CD8-positive, alpha-beta T cell (primary cell): ENCODE measurements at places on chromosomes 3 and 15.

DNA sequence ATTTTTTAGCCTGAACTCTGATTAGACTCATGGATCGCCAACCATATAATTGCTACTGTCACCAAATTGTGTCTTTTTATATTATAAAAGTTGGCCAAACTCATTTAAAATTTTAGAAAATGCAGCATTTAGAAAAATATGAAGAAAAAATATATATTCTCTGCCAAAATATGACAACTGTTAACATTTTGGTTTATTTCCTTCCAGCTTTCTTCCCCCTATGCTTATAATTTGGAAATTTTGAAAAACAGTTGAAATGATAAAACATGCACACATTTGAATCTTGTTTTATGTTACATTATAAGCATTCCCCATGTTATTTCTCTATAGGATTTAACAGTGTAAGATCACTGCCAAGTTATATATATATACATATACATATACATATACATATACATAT lies 1112.8 kb downstream of the TUSC7 start:
- DNase-seq: no peak

DNA sequence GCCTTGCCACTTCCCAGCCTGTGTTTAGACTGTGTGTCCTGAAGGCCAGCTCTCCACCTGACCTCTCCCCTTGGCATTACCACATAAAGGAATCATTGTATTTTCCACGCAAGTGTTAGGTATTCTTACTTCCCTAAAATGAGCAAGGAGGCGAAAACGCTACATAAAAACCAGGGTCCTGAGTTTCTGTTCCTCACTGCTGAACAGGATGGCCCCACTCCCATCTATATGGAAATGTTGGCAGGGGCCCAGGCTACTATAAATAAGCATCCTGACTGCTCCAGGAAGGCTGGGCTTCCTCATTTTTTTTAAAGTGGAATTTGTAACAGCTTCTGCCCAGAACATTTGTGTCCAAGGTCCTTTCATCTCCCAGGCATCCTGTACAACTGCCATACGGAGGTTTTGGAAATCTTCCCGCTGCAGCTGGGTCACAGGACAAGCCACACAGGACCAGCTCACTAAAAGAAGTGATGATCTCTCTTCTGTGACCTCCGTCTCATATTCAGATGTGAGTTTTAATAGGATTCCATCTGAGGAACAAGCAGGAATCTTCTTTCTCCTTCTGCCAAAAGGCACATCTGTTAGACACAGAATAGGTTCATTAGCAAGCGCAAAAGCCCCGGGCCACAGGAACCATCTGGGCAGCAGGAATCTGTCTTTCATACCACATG lies 56.4 kb upstream of the LIMD1 start:
- DNase-seq: no peak

DNA sequence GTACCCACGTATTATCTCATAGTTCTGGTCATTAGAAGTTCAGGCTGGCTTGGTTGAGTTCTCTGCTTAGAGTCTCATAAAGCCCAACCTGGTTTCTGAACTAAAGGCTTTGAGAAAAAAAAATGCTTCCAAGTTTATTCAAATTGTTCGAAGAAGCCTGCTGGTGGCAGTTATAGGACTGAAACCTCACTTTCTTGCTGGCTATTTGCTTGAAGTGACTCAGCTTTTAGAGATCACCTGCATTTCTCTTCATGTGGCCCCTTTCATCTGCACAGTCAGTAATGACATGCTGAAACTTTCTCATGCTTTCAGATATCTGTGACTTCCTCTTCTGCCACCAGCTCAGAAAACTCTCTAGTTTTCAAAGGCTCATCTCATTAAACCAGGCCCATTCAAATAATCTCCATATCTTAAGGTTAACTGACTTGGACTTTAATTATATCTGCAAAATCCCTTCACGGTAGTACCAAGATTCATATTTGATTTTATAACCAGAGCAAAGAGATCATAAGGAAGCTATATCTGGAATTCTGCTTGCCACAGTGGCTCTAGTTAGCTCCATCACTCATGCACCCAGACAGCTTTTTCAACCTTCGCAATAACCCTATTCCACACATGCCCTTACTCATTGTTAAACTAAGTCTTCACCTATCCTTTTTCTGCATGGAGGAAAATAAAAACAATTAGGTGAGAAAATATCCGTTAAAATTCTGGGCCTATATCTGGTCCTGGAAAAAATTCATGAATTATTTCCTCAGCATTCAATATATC lies 433.8 kb upstream of the CBLB start:
- DNase-seq: no peak

DNA sequence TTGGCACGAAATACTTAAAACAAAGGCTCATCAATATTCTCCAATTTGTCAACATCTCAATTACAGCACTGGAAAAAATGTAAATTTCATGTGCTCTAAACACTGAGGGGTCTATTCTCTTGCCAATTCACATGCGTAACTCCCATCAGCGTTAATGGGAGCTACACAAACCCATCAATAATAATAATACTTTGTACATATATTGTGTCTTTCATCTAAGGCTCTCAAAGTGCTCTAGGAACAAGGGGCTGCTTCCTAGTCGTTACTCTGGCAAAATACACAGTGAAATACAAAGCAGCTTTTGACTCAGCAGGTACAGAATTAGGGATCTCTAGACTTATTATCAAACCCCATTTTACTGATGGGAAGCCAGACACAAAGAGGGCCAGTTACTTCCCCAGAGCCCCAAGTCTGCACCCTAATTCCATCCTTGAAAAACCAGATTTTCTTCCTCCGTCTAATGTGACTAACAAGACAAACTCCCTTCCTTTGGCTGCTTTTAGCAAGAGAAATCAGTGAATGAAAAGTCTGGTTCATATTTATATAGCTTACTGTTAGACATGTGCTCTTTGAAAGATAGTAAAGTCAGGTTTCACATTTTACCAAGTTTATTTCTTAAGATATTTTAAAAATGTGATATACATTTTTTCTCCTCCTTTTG lies 20.0 kb downstream of the MEIS2 start:
- no peak for DNase-seq

GRCh38 chr15:74626752-74627692 lies 11.4 kb downstream of the CLK3 start:
- DNase-seq: no peak

GRCh38 chr3:4340411-4341335 lies 37.5 kb downstream of the SETMAR start:
- DNase-seq: no peak

GRCh38 chr3:121980450-121980796 lies 41.6 kb downstream of the ILDR1 start:
- no peak for DNase-seq

GRCh38 chr3:151931171-151931570 lies 57.7 kb downstream of the SUCNR1 start:
- no peak for DNase-seq

GRCh38 chr15:81427176-81427575 lies 53.2 kb upstream of the TMC3 start:
- no peak for DNase-seq

DNA sequence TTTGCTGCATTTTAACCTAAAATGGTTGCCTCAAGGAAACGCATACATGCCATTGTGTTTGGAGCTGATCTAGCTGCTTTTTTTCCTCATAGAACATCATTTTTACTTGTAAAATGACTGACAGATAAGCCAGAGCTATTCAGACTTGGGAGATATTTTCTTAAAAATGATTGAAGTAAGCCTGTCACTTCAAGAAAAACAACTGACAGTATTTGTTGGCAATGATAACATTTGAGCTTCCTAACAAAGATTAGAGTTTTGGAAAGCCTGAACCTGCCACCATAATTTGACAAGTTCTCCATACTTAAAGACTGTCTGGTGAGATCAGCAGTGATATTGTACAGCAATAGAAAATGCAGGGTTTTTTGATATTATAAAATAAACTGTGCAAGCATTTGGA lies 27.6 kb upstream of the MRPL3 start:
- no peak for DNase-seq

- DNase-seq: peak; percentile 51
Measured at GRCh38 chr3:187319699-187320302, 28.3 kb upstream of the MASP1 start.

- no peak for DNase-seq
Measured at GRCh38 chr3:115239717-115240116, 92.6 kb upstream of the ZBTB20 start.

GRCh38 chr3:194579091-194579606 lies 54.1 kb downstream of the TMEM44 start:
- DNase-seq: no peak

- DNase-seq: no peak
Measured at GRCh38 chr3:58356054-58356453, 23.4 kb downstream of the PXK start.

DNA sequence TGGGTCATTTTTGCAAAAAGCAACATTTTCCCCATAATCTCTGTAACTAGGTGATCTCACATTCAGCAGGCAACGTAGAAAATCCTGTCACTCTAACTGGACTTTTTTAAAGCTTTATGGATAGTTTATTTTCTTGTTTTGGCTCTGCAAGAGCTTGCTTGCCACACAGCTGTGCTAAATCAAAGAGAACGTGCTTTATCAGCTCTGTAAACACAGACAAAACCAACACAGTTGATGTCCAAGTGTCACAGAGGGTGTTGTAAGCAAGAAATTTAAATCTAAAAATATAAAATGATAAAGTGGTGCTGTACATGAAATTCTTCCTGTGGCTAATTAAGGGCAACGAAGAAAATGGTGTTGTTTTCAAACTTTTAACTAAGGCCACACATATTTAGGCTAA lies 97.5 kb upstream of the STAC start:
- DNase-seq: no peak

DNA sequence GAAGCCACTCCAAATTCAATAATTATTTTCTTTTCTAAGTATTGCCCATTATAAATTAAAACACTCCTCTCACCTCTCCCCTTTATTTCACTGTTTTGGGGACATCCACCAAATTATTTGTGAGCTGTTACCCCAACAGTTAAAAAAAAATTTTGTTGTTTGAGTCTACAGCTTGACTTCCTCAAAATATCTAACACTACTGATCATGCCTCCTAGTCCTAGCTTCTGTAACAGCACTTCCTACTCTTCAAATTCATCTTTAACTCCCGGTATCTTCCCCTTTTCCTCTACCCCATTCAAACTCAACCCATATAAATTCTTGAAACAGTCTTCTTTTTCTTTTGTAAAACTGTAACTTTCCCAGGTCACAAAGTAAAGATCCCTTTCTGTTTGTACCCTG lies 15.9 kb downstream of the PARL start:
- no peak for DNase-seq

GRCh38 chr3:3705090-3705775 lies 94.0 kb upstream of the LRRN1 start:
- no peak for DNase-seq

GRCh38 chr15:62047282-62047827 lies 12.9 kb downstream of the VPS13C start:
- no peak for DNase-seq

GRCh38 chr3:107117922-107118536 lies 259.2 kb upstream of the CCDC54 start:
- DNase-seq: no peak

DNA sequence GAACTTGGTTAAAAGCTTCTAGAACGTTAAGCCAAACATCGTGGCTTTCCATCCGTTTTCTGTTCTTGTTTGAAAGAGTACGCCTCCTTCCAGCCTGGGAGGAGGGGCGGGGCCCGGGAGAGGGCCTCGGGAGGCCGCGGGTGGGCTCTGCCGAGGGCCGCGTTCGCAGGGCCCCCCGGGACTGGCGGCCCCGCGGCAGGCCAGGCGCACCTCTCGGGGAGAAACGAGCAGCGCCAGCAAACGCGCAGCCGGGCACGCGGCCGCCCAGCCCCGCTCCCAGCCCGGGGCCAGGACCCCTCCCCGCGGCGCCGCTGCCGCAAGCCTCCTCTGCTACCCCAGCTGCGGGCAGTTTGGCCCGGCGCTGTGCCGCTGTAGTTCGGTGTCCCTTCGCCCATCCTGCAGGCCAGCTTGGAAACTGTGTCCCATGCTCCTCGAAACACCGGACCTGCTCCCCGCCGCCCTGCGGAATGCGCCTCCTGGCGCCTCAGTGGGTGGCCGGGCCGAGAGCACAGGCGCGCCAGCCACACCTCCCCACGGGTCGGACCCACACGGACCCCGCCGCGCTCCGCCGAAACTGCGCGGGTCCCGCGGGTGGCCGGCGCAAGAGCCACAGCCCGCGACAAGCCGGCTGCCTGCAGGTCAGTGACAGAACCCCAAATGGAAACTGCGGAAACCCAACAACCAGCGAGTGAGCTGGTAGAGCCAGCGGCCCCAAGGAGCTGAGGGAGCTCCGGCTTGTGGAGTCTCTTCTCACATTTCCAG lies 2.3 kb downstream of the OCA2 start:
- DNase-seq: no peak

DNA sequence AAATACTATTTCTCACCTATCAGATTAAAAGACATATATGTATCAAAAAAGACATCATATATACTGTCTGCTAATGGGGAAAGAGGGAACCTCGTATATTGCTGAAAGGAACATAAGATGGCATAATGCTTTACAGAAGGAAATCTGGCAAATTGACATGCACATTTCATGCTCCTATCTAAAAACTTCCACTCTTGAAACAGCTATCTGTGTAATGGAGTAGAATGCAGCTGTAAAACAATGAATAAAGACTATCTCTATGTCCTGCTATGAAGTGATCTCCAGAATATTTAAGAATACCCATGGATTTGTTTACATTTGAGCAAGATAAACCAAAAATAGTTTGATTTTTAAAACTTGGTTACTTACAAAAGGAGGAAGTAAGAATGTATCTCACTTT lies 107.4 kb downstream of the TBL1XR1 start:
- DNase-seq: no peak

DNA sequence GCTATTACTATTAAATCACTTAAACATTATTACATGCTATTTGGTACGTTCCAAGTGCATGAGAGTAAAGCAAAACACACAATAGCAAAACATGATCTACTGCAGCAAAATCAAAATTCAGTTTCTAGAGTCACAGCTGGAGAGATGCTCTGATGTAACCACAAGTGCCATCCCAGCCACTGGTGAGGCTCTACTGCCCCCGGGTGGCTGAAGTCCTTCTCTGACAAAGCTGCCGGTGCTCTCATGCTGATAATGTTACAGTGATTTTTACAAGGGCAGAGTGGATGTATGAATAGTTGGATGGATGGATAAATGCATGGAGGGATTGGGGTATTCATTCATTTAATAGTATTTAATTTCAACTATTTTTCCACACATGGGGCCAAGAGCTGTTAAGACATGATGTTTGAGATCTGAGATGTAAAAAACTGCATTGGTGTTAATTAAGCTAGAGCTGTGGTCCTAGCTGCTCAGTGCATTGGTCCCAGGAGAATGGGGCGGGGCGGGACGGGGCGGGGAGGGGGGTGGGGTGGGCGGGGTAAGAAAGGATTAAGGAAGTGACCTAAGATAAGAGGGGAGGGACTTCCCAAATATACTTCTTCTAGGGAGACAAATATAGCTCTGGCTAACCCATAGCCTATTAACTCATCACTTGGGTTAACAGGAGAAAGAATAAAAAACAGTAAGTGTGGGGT lies 5.3 kb upstream of the SPESP1 start:
- peak; percentile 16 for DNase-seq
